Stimulated activated CD8-positive, alpha-beta memory T cell treated with anti-CD3 and anti-CD28 coated beads, Interleukin-7, amount 100 ng/mL, for 1 hour (primary cell): ENCODE measurements at places on chromosomes 3 and 15.

GRCh38 chr3:117603097-117603496, 893.5 kb downstream of the TUSC7 start:
- no peak for DNase-seq

GRCh38 chr15:74808078-74808839, 4.4 kb upstream of the LMAN1L start:
- DNase-seq: no peak

GRCh38 chr3:194931865-194932264, 246.2 kb downstream of the FAM43A start:
- no peak for DNase-seq

DNA sequence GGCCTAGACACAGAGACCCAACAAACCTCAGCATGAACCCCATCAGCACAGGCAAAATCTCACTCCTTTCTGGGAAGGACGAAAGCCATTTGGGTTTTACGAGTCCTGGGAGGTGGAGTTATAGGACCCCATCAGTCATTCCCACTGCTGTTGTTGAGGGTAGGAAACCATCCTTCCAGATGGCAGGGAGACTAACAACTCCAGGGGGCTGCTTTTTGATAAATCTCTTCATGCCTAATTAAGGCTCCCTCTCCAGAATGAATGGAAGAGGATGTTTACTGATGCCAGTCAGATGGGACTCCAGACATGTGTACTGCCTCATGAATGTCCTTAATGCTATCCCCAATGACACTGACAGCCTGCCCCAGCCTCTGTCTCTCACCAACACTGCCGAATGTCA, 75.3 kb downstream of the ST8SIA2 start:
- DNase-seq: no peak

DNA sequence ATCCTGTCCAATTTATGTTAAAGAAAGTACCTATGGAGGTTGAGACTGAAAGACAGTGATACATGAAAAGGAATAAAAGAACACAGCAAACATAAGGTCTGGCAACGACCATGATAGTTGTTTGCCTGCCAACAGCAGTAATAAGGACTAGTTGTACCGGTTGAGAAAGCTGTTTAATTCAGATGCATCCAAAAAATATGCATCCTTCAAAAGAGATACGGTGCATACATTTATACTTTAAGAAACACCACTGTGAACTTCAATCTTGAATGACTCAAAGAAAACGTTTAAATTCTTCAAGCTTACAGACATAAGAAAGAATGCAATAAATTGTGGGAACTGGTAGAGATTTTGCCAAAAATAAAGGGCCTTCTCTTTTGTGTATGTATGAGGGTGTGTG, 492.1 kb downstream of the NLGN1 start:
- DNase-seq: no peak

DNA sequence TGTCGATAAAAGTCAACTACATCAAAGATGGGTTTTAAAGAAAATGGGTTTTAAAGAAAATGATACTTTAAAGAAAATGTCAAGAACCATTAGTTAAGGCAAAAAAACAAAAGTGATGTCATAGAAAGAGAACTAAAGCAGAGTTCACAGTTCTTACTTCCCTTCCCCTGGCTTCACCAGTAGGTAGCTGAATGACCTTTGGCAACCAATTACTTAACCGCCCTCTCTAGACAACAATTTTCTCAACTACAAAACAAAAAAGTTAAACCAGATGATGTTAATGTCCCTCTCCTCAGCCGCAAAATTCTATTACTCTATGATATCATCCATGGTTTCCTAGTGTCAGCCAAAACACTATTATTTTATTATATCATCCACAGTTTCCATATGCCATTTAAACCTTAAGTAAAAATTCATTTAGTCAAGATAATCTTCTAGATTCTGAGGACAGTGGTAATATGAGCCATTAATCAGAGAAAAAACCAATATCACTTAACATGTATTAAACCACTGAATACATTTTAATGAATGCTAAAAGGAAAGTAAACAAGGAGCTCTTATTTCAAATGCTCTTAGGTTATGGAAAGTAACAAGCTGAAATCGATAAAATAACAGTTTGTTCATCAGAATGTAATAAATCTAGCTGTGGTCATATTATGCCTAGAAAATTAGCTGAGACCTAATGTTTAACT, 13.1 kb downstream of the RYK start:
- DNase-seq: no peak

GRCh38 chr3:5497497-5497896, 310.0 kb downstream of the EDEM1 start:
- no peak for DNase-seq

DNA sequence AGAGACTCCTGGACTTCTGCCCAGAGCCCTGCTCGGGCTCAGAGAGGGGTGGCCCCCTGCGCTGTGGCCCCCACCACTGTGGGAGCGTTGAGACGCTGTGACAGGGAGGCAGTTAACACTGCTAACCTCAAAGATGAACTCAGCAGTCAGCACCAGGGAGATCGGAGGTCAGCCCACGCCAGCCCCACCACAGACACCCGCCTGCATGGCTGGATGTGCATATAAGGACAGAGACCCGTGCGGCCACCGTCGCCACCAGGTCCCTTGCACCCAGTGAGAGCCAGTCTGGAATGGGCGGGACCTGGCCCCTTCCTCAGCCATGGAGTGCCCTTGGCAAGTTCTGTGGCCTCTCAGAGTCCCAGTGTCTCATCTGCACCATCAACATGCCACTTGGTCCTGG, 48.5 kb upstream of the FURIN start:
- DNase-seq: no peak

GRCh38 chr15:83955806-83956265, 279.7 kb upstream of the GOLGA6L4 start:
- DNase-seq: no peak

DNA sequence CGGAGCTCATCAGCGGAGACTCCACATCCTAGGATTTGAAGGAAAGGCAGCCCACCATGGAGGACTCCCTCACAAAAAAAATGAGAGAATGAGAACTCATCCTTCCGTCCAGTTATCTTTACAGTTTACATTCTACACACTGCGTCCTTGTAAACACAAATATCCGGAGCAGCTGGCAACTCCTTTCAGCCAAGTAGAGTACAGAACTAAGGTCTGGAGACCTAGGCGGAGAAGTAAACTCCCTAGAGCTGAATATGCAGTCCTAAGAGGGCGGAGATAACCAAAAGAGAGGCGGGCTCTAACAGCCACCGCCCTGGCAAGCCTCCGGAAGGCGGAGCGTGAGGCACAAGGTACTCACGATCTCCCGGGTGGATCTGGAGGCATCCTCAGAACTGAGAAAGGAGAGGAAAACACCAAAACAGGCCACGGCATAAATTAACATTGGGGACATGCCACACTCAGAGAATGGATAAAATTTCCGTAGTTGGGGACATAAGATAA, 924 bp upstream of the SIN3A start:
- peak; percentile 49 for DNase-seq

DNA sequence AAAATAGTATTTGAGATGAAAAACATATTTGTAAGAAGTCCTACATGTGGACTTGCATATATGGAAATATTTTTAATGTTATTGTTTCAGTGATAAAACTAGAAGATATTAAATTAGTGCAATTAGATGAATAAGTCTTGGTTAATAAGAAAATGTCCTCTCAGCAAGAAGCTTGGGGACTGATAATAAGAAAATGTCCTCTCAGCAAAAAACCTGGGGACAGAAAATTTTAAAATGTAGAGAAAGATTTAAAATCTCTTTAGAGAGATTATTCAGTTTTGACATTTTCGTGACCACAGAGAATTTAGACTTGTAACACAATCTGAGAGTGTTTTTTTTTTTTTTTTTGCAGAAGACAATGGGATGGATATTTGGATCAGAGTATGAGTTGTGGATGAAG, 156.0 kb downstream of the ISL2 start:
- DNase-seq: no peak

DNA sequence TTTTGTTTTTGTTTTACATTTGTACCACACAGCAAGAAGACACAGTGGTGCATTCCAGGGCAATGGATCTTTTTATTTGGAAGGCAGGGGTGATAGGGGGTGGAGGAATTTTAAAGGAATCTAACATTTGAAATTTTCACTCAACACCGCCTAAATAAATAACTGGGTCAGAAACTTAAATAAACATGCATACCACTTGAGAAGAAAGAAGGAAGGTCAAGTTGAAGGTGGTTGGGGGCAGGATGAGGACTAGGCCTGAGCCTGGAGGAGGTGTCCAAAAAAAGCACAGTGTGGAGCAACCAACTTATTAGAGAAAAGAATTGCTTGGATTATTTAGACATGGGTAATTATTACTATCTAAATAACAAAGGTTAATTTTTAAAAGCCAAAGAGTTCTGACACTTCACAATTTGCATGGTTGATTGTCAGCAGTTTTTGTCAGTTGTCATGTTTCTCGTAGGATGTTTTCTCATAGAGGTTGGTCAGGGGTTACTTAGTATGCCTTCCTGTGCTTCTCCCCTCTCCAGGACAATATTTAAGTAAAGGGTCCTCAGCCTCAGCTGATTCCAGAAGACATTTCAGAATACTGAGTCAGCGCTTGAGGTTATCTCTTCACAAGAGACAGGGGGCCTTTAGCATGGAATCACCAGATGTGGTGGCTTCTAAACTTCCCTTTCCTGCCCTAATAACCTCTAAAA, 173.7 kb upstream of the SLC2A2 start:
- no peak for DNase-seq

GRCh38 chr3:181699171-181699903, 12.4 kb upstream of the SOX2 start:
- DNase-seq: no peak

DNA sequence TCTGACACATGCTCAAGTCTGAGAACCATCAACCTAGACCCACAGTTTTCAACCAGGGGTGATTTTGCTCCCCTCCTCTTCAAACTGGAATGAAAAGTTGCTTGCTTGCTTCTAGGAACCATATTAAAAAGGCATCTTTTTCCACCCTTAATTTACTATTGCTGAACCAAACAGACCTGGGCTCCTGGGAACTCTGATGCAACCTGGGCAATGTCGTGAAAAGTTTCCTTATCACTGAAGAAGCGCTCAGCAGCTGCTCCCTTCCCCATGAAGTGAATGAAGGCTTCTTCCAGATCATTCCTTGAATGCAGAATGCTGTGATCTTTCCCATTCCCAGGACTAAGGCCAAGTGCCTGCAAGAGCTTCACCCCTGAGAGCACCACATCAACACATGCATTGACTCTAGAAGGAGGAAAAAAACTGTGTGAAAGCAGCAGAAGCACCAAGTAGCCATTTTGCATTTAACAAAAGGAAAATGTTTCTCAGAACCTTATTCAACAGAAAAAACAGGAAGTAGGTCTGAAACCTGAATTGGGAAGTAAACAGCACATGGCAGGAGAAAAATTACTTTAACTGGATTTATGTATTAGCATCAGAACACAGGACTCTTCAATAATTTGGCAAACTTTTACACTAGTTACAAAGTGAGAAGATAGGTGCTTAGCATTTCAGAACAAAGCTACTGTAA, 8.7 kb downstream of the ADPGK start:
- no peak for DNase-seq

DNA sequence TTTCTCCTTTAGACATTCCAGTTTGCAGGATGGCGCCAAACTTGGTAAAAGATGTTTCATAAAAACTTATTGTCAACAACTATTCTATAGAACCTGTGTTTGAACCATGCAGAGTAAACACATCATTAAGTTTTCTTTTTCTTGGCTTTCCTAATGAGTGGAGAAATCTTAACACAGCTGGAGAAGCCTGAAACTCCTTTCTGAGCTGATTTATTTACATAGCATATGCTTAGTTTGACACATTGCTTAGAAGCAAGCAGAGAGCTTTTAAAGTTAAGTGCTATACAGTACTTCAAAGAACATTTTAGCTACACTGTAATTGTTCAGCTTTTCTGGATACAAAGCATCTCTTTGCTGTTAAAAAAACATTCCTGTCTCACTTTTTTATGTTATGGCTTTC, 61.0 kb upstream of the PAQR5 start:
- DNase-seq: no peak

DNA sequence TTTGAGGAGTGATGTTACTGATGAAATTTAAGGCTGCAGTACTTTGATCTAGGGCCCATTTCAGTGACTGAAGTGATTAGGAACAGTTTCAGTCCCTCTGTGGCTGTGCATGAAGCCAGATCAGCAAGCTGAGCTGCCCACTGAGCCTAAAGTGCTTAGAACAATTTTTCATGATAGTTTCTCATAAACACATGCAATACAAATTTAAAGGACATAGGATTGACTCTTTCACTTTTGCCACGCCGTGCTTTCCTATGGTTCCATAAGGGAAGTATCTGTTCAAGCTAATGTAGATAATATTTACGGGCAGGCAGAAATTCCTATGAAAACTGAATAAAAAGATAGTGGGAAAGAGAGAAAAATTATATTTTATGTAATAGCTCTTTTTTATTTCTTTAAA, 10.6 kb downstream of the ANKUB1 start:
- DNase-seq: no peak

GRCh38 chr3:151306168-151306810, 10.3 kb downstream of the GPR87 start:
- DNase-seq: no peak

GRCh38 chr15:74184582-74185091, 11.1 kb downstream of the ISLR start:
- no peak for DNase-seq

DNA sequence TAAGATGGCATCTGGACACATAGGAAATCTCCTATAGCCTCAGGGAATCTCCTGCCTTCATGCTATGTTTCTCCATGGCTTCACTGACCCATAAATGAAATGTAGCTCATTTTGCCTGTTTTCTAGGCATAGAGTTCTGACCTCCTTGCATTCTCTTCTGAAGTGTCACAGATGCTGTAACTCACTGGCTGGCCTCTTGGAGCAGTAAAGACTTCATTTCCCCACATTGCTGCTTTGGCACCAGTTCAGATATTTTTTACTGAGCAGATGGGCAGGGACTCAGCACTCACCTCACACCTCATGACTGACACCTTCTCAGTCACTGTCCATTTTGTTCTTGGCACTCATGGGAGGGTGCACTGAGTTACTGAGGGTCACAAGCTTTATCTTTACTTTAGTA, 286.7 kb upstream of the TGFBR2 start:
- DNase-seq: peak; percentile 8

DNA sequence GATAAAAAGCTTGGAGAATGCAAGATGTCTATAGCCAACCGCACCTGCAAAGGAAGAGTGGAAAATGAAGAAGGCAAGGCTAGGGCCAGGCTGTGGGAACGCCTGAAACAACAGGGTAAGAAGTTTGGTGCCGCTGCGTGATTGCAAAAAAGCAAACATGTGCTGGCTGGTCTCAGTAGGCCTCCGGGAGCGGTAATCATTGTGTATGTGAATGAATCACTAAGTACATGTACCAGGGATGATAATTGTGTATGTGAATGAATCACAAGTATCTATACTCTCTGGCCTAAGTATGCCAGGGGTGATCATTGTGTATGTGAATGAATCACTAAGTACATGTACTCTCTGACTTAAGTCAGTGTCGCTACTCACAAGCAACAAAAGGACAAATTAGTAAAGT, 40.3 kb upstream of the PARL start:
- DNase-seq: no peak

DNA sequence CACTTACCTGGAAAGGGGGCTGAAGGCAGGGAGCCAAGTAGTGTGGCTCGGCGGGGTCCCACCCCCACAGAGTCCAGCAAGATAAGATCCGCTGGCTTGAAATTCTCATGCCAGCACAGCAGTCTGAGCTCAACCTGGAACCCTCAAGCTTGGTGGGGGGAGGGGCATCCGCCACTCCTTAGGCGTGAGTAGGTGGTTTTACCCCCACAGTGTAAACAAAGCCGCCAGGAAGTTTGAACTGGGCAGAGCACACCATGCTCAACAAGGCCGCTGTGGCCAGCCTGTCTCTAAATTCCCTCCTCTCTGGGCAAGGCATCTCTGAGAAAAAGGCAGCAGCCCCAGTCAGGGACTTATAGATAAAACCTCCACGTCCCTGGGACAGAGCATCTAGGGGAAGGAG, 156.3 kb downstream of the KBTBD8 start:
- no peak for DNase-seq
